Omental fat pad (tissue), 4 donors: ENCODE measurements at places on chromosomes 6 and 20.

DNA sequence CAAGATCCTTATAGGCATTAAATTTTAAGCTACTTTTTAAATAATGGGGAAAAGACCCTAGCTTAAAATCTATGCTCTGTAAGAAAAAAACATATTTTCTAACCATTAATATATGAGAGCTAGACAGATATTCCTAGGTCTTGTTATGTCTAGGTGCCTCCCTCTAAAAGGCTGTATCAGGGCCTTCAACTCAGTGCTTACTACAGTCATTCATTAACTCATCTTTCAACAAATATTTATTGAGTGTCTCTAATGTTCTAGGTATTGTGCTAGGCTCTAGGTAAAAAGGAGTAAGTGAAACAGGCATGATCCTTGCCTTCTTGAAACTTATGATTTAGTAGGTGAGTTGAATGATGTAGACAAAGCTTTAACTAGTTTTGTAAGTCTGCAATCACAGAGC lies 6.4 kb upstream of the STX11 start:
- DNase-seq, result no peak

DNA sequence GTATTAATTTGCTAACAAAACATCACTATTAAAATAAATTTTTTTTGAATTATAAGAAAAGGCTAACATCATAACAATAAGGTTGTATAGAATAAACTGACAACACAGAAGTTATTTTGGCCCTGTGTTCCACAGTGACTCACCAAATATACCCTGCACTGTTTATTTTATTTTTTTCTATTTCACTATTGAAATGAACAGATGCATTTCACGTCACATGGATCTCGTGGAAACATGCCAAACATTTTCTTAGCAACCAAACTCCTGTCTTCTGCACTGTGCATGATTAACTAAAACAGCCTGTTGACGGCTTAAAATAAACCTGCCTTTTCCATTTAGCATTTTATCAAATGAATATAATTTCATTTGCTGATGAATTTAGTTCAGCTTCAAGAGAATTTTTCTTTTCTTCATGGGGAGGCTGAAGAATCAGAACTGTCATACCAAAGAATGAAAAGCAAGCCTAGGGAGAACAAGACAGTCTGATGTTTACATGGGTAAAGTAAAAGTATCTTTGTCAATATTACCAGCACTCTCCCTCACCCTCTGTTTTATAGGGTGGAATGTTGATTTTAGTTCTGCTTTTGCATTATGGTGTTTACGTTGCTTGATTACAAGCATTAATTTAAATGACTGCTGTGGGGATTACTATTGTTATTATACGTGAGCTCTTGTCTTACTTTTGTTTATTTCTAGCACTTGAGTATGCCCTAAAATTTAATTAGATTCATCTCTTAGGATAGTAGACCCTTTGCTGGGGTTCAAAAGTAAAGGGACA lies 115.3 kb downstream of the LCA5 start:
- no peak for DNase-seq

- DNase-seq, result no peak
Measured at GRCh38 chr20:21521596-21522480, 8.0 kb upstream of the NKX2-2 start.

DNA sequence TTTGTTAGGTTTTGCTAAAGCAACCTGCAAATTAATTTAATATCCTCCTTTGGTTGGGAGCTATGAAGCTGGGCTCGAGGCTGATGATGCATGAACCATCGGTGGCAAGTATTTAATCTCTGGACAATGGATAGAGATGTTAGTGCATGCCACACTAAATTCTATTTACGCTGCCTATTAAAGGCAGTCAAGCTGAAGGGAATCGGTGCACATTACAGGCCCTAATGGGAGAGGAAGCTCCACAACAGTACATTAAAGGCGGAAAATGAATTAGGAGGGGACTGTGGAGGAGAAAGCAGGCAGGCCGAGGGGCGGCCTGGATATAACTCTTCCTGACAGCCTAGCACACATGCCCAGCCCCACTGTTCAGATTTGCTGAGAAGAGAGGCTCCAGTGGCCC lies 132.4 kb upstream of the MAFB start:
- no peak for DNase-seq

- no peak for DNase-seq
Measured at GRCh38 chr6:150165020-150165702, 22.3 kb downstream of the PPP1R14C start.

- DNase-seq, result no peak
Measured at GRCh38 chr20:20303320-20303719, 64.6 kb upstream of the INSM1 start.

DNA sequence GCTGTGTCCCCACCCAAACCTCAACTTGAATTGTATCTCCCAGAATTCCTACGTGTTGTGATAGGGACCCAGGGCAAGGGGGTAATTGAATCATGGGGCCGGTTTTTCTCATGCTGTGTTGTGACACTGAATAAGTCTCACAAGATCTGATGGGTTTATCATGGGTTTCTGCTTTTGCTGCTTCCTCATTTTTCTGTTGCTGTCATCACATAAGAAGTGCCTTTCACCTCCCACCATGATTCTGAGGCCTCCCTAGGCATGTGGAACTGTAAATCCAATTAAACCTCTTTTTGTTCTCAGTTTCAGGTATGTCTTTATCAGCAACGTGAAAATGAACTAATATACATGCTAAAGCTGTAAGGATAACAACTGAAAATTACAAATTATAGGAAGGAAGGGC lies 88.3 kb downstream of the CDYL start:
- DNase-seq, result no peak

DNA sequence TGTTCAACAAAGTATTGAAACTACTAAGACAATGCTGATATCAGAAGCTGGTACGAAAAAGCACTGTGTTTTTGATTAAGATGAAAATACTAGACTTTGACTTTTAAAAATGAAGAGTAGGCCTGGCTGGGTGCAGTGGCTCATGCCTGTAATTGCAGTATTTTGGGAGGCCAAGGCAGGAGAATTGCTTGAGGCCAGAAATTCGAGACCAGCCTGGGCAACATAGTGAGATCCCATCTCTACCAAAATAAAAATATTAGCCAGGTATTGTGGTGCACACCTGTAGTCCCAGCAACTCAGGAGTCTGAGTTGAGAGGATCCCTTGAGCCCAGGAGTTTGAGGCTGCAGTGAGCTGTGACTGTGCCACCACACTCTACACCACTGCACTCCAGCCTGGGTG lies 43.4 kb downstream of the TIAM2 start:
- no peak for DNase-seq
